CD4-positive, alpha-beta T cell treated with Interleukin-4 for 1 hour (primary cell): ENCODE measurements at places on chromosomes 4 and X.

- peak; percentile 29 for DNase-seq
Observed at GRCh38 chr4:47383829-47384427, 79.6 kb downstream of the COMMD8 start.

DNA sequence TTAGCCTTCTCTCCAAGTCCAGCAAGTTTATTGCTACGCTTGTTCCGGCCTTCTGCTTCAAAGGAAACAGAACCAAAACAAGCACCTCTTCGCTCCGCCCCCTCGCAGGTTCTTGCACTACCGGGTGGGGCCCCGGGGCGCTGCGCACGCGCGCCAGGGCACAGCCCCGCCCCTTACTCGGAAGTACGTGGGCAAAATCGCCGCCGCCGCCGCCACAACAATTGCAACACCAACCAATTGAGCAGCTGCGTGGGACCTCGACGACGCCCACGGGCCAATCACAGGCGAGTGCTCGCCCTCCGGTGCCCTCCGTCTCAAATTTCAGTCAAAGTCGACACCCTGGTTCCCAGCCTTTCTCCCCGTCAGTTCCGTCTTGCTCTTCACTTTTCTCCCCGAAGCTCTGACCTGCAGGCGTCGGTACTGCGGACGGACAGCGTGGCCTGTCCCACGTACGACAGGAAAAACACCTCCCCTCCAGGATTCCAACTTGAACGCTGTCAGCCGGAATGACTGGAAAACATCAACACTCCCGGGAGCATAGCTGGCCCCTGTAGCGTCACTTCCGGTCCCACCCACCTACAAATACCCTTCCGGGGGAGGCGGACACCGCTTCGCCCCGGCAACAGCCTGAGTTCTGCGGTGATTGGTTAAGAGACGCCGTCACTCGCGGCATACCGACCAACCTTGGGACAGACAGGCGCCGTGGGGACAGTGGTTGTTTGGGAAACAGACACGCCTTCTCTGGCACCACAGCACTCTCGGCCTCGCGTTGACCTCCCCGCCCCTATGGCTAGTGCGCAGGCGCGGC lies 624 bp upstream of the OTUD5 start:
- DNase-seq, result peak; percentile 98

DNA sequence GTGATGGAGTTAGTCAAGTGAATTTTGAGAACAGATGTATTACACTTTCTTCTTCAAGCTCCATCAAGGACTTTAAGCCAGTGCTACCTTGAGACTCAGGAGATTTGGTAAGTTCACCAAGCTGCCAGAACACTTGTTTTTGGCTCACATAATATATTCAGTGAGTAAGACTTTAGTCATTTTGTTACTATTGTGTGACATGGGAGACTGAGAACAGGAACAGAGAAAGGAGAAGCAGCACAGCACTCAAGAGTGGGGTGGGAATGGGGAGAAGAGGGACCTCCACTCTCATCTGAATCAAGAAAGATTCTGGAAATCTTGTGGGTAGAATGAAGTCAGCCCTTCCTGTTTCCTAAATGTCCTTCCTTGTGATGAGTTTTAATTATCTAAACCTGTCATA lies 87.3 kb upstream of the TET2 start:
- DNase-seq, result peak; percentile 22

DNA sequence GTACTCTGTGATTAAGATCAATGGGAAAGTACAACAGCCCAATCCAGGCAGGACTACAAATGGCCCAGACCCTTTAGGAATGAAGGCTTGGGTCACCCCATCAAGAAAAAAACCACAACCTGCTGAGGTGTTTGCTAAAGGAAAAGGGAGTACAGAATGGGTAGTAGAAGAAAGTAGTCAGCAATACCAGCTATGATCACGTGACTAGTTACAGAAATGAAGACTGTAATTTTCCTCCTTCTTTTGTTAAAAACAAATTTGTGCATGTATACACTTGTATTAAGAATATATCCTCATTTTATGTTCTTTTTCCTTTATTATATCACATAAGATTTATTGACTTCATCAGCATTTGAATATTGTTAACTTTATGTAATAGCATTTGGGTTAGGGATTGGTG lies 160.1 kb upstream of the TBX22 start:
- no peak for DNase-seq

DNA sequence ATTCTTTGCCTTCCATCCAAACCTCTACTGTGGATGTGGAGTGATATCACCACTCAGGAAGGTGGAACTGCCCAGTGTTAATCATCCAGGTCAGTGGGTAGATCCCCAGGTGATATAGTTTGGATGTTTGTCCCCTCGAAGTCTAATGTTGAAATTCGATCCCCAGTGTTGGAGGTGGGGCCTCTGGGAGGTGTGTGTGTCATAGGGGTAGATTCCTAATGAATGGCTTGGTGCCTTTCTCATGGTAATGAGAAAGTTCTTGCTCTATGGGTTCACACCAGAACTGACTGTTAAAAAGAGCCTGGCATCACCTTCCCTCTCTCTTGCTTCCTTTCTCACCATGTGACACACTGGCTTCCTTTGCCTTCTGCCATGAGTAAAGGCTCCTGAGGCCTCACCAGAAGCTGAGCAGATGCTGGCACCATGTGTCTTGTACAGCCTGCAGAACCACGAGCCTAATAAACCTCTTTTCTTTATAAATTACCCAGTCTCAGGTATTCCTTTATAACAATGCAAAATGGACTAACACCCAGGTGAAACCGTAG lies 6.8 kb upstream of the SOWAHB start:
- no peak for DNase-seq

DNA sequence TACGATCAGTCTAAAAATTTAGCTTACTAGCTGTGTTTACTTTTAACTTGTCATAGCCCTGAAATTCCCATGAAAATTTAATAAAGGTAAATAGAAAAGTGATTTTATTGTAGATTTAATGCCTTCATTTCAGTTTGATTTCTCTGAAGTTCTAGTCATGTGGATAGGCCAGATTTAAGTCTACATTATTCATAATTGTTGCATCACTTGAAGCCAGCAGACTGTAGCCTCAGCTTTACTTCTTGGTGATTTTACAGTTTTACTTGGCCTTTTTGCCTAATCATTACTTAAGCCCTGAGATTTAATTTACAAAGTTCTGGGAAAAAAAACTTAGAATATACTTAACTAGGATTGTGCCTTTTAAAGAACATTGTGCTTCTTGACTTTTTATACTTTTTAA lies 73.5 kb upstream of the FHDC1 start:
- DNase-seq, result no peak

- peak; percentile 35 for DNase-seq
Observed at GRCh38 chr4:5998333-5998936, 19.8 kb downstream of the C4orf50 start.

DNA sequence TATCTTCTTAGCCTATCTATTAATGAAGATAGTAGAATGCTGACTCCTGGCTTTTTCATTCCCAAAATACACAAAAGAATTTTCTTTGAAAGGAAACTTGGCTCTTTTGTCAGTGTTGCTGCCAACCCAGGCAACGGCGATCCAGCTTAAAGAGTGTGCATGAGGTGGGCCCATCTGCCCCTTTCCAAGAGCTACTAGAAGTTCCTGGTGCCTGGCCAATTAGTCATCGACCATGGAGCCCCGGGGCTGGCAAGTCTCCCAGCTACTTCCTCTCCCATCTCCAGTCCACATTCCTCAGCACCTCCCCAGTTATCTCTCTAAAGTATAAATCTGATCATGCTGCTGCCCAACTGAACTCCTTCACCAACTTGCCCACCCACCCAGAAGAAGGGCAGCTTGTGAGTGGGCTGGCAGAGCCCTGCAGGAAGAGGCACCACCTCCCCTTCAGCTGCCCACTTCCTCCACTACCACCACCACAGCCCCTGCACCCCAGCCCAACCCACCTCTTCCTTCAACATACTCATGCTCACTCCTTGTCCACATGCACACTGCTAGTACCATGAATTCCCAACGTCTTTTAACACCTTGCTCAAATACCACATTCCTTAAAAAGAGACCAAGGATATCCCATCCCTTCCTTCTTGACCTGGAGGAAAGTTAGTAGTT lies 158.2 kb upstream of the MAP3K15 start:
- no peak for DNase-seq

GRCh38 chrX:77447653-77448569 lies 722 bp downstream of the FGF16 start:
- DNase-seq, result no peak

GRCh38 chr4:169342906-169343564 lies 72.3 kb upstream of the SH3RF1 start:
- DNase-seq, result no peak

- no peak for DNase-seq
Observed at GRCh38 chrX:96579252-96579651, 105.4 kb upstream of the DIAPH2 start.

DNA sequence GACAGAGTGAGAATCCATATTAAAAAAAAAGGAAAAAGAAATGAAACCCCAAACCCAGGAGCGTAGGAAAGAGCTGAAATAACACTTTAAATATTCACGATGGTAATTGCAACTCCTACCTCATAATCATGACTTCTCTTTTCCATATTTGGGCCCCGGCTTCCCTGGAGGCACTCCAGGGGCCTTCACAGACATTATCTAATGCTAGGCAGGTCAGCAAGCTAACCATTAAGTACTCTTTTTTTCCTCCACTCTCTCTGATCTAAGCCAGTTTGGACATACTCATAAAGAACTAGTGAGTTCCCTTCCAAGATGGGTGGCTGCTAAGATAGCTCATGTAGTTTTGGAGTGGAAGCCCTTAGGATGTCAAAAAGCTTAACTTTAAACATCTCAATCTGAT lies 83.2 kb downstream of the SH3KBP1 start:
- no peak for DNase-seq

- no peak for DNase-seq
Observed at GRCh38 chr4:98518559-98519267, 139.7 kb downstream of the TSPAN5 start.

- no peak for DNase-seq
Observed at GRCh38 chrX:17596546-17597205, 140.6 kb upstream of the SCML1 start.

DNA sequence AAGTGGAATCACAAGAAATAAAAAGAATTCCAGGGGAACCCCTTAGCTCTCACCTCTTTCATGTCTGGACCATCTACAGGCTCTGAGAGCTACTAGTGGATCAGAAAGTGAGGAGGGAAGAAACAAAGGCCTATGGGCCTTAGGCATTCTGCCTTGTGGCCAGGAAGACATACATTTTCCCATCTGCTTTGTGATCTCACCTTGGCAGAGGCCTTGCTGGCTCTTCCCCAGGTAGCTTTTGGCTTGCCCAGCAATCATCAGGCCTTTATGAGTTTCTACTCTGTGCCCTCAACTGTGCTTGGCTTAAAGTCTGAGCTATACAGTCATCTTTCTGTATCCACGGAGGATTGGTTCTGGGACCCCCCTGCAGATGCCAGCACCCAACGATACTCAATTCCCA lies 28.3 kb upstream of the CD99L2 start:
- no peak for DNase-seq

DNA sequence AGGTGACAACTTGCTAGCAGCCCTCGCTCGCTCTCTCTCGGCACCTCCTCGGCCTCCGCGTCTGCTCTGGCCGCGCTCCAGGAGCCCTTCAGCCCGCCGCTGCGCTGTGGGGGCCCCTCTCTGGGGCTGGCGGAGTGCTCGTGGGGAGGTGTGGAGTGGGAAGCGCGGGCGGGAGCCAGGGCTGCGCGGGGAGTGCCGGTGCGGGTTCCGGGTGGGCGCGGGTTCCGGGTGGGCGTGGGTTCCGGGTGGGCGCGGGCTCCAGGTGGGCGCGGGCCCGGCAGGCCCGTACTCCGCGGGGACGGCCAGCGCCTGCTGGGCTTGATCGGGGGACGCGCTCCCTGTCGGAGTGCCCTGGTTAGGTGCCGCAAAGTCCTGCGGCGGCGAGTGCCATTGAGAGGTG lies 384.3 kb downstream of the GPM6A start:
- no peak for DNase-seq

- DNase-seq, result peak; percentile 71
Observed at GRCh38 chrX:71103110-71103983, 3.2 kb downstream of the CXorf65 start.

- DNase-seq, result peak; percentile 42
Observed at GRCh38 chr4:8200302-8200975, 1.3 kb downstream of the SH3TC1 start.

DNA sequence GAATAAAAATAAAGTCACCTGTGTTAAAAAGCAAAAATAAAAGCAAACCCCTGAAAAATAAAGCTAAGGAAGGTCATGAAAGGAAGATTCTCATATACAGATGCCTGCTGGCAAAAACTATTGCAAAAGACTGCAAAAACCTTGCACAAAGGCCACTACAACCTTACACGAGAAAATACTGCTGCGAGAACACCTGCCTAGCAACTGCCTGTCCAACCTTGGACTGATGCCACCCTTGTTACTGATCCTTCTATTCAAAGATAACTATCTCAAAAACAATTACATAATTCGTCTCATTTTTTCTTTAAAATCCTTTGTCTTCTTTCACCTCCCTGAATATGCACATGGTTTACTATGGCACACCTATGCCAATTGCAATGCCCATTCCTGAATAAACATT lies 49.6 kb downstream of the SLC2A9 start:
- DNase-seq, result no peak

GRCh38 chr4:110638089-110638746 lies 15.3 kb upstream of the PITX2 start:
- no peak for DNase-seq

- DNase-seq, result no peak
Observed at GRCh38 chr4:52135171-52135570, 84.1 kb downstream of the SPATA18 start.

GRCh38 chr4:155599596-155599995 lies 67.1 kb upstream of the GUCY1A1 start:
- DNase-seq, result no peak
